ENCODE measurements at places on chromosomes 3 and 15.

- no peak for DNase-seq
Observed at GRCh38 chr3:100970477-100970990, 22.7 kb downstream of the ABI3BP start.

GRCh38 chr15:94400526-94401298 lies 169.4 kb downstream of the MCTP2 start:
- no peak for DNase-seq

DNA sequence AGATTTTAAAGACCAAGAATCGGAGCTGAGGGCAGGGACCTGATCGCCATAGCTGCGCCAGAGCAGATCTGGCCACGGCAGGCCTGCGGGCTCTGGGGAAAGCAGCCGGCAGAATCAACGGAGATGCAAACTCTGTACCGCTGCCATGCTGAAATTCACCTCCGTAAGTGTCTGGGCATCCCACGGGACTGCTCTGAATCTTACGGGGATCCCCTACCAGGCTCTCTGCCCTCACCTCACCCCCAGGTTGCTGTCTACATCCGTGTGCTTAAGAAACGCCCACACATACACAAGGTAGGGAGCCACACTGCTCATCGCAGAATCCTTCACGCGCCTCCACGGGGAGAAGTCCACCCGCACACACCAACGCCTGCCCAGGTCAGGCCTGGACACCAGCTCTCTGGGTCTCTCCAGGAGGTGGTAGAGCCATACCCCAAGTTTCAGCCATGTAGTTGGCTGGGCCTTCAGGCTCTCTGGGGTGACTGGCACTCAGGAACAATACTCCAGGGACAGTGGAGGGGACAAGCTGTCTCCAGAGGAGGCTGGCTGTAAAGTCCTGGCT lies 33.5 kb downstream of the FAM174B start:
- DNase-seq: no peak

GRCh38 chr3:114879059-114880031 lies 267.7 kb downstream of the ZBTB20 start:
- DNase-seq: no peak

DNA sequence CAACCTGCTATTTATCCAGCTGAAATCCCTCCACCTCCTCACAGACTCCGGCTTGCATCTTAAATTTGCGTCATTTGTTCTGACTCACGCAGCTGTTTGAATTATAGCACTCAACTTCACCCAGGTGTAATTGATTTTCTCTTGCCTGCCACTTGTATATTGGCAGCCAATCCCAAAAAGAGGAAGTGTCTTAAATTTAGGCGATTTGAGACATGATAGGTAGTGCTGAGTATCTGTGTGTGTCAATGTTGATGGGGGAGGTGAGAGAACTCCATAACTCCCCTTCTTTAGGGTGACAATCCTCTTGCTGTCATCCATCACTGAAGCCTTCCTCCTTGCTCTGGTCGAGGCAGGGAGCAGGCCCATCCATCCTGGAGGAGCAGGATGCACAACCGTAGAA lies 77.2 kb upstream of the TPRG1 start:
- DNase-seq: no peak

DNA sequence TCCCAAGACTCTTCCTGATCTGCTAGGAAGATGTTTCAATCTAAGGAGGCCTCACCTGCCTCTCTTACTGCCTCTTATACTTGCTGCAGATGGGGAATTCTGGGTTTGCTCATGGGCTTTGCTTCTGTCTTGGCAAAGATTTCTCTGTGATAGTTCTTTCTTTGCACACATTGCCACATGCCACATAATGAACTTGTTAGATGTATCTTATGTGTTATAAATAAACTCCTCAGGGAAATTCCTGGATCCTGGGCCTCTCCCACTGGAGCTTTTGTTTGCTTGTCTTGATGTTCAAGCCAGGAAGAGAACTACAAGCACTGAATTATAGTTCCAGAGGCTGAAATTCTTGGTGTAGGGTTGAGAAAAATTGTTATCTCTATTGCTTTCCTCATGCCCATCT lies 12.2 kb downstream of the RTP1 start:
- DNase-seq: no peak

GRCh38 chr3:124600765-124601164 lies 129.5 kb upstream of the UMPS start:
- no peak for DNase-seq

DNA sequence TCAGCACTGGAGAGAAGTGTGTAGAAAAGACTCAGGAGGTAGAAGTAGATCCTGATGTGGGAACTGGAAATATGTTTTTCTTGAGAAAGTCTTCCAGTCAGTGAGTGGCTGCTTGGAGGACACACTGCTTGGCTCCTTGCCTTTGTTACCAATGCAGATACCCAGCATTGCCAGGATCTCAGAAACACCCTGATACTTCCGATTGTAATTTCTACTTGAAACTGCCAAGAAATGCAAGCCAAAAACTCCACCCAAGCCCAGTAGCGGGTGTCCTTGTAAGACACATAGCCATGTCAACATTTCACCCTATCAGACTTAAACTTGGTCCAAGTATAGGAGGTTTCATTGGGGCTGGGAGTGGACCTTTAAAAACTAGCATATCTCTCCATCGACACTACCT lies 141.8 kb downstream of the ALDH1A2 start:
- DNase-seq: no peak

GRCh38 chr3:128334086-128334645 lies 132.5 kb downstream of the DNAJB8 start:
- DNase-seq: no peak

- DNase-seq: no peak
Observed at GRCh38 chr3:157166561-157166960, 6.6 kb upstream of the CCNL1 start.

- no peak for DNase-seq
Observed at GRCh38 chr3:126480206-126480605, 4.5 kb upstream of the ZXDC start.

DNA sequence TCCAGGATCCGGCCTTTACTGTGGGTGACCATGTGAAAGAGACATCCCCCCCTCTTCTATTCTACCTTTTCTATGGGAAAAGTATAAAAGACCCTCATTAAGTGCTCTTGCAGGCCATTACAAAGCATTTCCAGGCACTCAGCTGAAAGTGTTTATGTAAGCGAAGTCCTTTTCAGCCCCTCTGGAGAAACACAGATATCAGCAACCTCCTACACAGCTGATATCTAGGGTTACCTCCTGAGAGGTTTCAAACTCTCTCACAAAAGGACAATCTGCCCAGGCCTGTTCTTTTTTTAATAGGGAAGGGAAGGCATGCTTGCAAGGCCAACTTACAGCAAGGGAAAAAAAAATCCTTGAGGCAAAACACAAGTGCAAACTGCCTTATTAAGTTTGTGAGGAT lies 12.6 kb downstream of the ETV5 start:
- no peak for DNase-seq

GRCh38 chr15:92101708-92102394 lies 248.3 kb downstream of the SLCO3A1 start:
- no peak for DNase-seq

DNA sequence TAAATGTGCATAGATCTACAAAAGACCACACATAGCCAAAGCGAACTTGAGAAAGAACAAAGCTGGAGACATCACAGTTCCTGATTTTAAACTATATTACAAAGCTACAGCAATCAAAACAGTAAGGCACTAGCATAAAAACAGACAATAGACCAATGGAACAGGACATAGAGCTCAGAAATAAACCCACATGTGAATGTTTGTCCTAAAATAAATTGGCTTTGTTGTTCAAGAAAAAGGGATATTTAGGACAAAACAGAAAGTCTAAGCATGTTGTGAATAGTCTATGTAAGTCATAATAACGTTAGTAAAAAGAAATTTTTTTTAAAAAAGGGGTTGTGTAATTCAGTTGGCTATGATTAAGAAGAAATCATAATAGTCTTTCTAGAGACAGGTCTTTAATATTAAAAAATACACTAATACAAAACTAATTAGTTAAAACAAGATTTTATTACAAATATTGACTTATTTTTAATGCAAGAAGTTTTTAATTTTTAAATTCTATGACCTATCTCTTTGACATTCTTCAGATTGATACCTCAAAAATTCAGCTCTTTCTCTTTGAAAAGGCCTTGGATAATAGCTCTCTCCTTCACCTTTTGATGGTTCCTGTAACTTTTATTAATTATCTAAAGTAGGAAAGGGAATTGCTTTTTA lies 11.6 kb downstream of the TMEM212 start:
- no peak for DNase-seq

DNA sequence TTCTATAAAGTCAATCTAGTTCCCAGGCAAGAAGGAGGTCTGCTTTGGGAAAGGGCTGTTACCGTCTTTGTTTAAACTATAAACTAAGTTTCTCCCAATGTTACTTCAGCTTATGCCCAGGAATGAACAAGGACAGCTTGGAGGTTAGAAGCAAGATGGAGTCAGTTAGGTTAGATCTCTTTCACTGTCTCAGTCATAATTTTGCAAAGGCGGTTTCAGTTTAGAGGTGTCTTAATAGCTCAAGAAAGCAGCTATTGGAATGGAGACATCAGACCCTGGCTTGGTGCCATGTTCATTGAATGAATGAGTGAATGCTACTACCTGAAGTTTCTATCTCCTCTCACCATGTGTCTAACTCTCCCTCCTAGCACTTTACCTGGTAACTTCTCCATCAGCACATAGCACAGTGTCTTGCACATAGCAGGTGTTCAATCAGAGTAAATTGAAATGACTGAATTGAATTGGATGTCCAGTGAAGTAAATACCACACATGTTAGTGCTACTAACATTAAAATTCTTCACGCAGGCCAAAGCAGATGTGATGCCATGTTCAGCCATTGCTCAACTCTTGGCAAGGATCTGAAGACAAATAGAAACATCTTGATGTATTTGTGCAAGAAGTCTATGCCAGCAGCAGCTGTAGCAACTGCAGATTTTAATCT lies 28.2 kb downstream of the CLEC3B start:
- no peak for DNase-seq
